ENCODE measurements at places on chromosomes 1 and 21.
A peak's percentile ranks its signal among the peaks of the same experiment; 100 is the strongest.

DNA sequence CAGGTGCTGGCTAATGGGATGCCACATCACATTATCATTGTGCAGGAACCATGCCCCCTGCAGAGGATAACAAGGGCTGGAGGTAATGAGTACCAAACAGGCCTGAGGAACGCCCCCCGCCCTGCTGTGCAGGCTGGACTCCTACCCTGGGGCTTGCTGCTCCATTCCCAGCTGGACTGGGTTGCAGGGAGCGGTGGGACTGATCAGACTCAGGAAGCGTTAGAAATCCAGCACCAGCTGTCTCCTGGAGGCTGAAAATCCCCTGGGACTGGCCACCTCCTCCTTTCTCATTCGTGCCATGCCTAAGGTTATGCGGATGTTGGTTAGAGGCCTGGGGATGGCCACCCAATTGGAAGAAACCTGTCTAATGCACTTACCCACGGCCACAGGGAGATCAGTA is 36.9 kb upstream of the POU3F1 start:
- no peak for DNase-seq

GRCh38 chr1:223770621-223771315 is 58.4 kb downstream of the CAPN2 start:
- no peak for DNase-seq

DNA sequence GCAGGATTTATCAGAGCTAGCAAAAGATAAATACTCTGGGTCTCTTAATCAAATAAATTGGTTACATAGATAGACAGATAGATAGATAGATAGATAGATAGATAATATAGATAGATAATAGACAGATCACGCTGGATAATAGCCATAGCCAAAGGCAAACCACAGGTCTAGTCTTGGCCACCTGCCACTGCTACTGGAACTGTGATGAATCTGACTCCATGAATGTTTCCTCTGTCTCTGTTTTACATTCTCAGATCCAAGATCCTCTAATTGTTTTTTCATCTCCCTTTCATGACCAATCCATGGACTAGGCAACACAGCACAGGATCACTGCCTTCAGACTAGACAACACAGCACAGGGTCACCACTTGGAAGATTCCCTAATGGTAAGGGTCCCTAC is 444.7 kb upstream of the NFIA start:
- no peak for DNase-seq

GRCh38 chr1:227941509-227942020 is 6.2 kb downstream of the WNT9A start:
- no peak for DNase-seq

GRCh38 chr1:163650624-163651023 is 328.9 kb downstream of the NUF2 start:
- DNase-seq, result no peak

- no peak for DNase-seq
These were observed 454.1 kb upstream of the USP24 start for GRCh38 chr1:55669293-55669692.

- no peak for DNase-seq
These were observed 12.9 kb downstream of the ADPRS start for GRCh38 chr1:36101546-36101945.

DNA sequence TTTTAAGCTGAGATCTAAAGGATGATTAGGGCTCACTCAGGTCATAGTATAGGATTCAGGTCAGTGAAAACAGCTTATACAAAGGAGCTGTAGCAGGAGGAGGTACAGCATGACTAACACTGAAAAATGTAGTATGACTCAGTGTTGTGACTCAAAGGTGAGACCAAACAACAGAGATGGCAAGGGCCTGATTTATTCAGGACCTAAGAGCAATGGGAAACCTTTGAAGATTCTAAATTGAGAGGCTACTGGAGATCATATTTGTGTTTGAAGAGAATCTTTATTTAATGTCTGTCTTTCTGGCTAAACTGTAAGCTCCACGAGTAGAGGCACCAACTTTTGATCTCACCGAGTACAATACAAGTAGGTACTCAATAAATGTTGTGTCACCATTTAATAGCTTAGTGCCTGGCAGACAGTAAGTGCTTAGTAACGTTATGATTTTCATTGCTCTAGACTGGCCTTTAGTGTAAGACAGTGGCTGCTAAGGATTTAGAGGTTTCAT is 43.5 kb downstream of the PRKAA2 start:
- DNase-seq, result no peak

DNA sequence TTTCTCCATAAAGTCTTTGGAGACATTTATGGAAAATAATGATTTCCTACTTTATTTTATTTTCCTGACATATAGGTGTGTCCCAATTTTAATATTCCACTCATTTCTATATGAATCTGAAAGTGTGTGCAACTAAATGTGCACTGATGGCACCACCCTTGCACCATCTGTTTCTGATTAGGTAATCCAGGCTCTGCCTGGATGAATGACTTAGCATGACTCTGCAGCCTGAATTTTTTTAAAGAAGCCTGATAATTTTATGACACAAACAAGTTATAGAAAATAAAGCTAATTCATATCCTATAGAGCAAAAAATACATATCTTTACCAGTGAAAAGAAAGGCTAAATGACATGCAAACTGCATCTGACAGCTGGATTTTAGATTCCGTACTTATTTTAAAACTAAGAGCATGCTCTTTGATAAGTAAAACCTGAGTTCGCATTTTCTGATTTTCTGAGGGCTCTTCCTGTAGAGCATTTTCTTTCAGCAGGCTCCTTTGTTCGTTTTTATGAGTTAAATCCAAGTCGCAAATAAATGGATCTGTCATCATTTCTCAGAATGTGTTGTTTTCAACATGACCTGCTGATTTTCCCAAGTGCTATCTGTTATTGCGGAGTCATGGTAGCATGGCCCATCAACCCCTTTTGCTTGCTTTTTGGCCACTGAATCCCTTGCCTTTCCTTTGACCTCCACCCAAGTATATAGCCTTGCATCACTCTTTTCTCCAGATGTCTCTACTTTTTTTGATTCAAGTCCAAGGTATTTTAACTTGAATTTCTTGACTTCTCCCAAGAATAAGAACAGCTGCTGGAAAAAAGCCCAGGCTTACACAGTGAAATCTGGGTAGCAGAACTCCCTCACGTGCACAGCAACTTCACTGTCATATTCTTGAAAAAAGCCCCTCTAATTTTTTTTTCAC is 52.8 kb upstream of the LYPLAL1 start:
- DNase-seq, result no peak

DNA sequence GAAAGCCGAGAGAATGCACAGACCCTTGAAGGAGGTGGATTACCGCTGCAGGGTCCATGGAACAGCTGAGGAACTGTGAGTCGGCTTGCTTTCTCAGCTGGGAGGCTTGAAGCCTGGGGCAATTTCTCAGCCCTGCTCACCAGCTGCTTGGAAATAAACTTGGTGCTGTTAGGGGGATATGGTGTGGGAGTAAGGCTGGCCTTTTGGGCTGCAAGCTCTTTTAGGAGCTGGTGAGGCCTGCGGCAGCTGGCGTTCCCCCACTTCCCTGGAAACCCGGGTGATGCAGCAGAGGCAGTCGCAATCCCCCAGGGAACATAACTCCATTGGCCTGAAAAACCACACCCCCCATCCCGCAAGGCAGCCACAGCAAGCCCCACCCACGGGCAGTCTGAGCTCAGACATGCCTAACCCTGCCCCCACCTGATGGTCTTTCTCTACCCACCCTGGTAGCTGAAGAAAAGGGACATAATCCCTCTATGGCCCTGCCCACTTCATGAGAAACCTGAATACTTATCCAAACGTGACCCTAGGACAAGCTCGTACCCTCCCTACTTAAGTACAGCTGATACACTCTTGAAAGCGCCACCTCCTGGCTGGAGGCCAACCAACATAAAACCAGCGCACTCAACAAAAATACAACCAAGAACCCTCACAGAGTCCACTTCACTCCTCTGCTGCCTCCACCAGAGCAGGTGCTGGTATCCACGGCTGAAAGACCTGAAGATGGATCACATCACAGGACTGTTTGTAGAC is 1995.8 kb downstream of the NCAM2 start:
- no peak for DNase-seq

GRCh38 chr1:115190540-115191170 is 101.4 kb upstream of the TSPAN2 start:
- no peak for DNase-seq

GRCh38 chr1:10378081-10378841 is 20.6 kb upstream of the PGD start:
- no peak for DNase-seq

GRCh38 chr1:165928075-165928731 is 100.8 kb downstream of the UCK2 start:
- DNase-seq, result peak; percentile 4

DNA sequence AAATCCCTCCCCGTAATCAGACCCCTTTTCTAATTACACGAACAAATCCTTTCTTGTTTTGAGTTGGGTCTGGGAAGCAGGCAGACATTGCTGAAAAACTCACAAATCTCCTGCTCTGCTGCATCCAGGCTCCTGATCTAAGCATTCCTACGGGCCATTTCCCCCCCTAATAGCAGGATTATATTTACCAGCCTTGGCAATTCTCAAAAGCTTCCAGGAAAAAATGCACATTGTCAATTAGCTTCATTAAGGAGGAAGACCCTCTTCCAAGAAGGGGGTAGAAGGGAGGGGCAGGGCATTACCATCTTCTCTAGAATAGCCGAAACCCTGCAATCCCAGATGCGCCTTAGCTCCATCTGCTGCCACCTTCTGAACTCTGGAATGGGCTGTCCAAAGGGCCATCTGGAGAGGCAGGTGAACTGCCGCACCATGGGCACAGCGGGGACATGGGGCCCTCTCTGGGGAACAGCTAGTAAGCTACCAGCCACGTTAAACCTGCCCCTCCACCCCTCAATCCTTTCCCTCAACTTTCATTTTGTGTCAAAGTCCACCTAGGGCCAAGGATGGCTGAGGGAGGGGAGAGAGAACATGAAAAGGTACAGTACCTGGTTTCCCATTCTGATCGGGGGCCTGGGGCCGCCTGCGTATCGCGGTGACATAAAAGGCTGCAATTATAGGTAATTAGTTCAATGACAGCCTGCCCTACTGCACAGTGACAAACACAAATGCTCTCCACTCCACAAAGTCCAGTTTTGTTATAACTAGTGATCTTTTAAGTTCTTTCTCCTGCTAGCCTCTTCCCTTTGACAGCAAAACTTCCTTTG is 56.8 kb downstream of the MRPL37 start:
- no peak for DNase-seq

- no peak for DNase-seq
These were observed 92.1 kb downstream of the MAB21L3 start for GRCh38 chr1:116203181-116203723.

DNA sequence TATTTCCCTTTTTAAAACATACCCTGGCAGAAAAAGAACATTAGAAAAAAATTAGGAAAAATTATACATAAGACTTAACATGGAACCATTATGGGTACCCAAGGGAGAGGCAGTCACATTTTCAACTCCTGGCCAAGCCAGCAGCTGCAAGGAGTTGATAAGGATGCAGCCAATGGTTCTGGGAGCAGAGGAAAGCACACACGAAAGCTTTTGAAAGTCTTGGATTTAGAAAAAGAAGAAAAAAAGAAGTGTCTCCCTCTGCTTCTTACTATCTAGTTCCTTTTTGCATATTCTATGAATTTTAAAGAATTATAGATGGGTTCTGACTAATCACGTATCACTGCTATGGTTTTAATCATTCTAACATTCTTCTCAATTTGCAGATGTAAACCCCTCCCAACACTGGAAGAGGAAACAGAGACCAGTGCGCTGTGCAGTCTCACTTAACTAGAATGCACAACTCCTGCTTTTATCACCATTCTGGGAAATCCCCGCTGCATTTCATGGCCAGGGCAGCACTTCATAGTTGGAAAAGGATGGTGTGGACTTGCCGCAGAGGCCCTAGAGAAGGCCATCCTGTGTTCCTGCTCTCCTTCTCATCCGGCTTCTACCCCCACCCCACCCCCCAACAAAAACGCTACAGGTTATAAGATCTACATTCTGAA is 2.7 kb upstream of the CD58 start:
- no peak for DNase-seq

DNA sequence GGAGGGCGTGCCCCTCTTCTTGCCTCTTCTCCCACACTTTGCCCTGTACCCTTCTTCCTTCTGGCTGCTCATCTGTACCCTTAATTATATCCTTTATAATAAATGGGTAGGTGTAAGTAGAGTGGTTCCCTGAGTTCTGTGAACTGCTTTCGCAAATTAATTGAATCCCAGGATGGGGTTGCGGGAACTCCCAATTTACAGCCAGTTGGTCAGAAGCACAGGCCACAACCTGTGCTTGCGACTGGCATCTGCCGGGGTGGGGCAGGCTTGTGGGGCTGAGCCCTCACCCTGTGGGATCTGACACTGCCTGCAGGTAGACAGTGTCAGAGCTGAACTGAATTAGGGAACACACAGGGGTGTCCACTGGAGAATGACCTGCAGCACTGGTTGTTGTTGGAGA is 244.9 kb downstream of the KCNJ6 start:
- no peak for DNase-seq

GRCh38 chr1:87348341-87349019 is 19.8 kb downstream of the LMO4 start:
- DNase-seq, result no peak

GRCh38 chr21:41710823-41711160 is 56.1 kb downstream of the RIPK4 start:
- no peak for DNase-seq

- no peak for DNase-seq
These were observed 15.8 kb upstream of the ZC3H12A start for GRCh38 chr1:37458551-37458950.

GRCh38 chr1:221594576-221594975 is 147.3 kb downstream of the DUSP10 start:
- DNase-seq, result no peak

Data from stimulated activated CD4-positive, alpha-beta T cell treated with anti-CD3 and anti-CD28 coated beads, Interleukin-2, amount 100 ng/mL, for 4 hours (primary cell).